ENCODE measurements at places on chromosomes 1 and 21.
A peak's percentile ranks its signal among the peaks of the same experiment; 100 is the strongest.

- DNase-seq, result no peak
Measured at GRCh38 chr21:36716387-36716786, 17.5 kb downstream of the SIM2 start.

DNA sequence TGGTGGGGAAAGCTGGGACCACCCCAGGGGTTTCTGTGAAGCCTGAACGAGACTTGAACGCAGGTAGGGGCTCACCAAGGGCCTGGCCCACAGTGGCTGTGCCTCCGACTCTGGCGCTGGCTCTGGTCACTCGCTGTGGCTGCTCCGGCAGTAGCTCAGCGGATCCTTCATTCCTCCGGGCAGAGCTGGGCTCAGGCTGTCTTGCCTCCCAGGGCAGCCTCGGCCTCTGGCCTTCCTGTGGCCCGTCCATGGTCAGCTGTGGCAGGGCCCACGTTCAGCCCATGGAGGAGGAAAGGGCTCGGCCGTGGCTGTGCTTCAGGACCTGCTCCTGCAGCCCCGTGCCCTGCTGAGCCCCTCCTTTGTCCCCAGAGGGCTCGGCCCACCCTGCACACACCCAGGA, 162.9 kb upstream of the C1orf174 start:
- no peak for DNase-seq

DNA sequence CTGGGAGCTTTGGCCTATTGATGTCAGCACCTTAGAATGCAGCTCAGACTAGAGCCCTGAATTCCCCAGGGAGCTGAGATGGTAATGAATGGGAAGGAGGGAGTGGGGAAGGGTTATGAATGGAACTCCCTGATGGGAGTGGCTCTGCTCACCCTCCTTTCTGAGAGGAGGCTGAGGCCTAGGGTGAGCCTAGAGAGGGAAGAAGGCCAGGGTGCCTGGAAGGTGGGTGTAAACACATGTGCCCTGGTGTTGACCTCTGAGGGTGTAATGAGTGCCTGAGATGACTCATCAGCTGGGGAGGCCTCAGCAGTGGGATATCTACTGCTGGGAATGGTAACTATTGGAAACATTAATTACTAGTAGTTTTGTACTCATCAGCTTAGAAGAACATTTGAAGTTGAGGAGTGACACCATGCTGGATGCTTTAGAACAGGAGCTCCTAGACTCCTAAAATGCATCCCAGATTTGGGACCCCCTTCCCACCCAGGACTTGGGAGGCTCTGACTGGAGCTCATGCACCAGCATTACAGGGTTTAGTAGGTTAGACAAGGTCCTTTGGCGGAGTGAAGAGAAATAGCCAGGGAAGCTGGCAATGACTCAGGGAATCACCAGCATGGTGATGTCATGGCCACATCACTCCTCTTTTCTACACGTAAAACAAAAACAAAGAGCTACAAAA, 16.0 kb upstream of the PIGV start:
- DNase-seq, result no peak

DNA sequence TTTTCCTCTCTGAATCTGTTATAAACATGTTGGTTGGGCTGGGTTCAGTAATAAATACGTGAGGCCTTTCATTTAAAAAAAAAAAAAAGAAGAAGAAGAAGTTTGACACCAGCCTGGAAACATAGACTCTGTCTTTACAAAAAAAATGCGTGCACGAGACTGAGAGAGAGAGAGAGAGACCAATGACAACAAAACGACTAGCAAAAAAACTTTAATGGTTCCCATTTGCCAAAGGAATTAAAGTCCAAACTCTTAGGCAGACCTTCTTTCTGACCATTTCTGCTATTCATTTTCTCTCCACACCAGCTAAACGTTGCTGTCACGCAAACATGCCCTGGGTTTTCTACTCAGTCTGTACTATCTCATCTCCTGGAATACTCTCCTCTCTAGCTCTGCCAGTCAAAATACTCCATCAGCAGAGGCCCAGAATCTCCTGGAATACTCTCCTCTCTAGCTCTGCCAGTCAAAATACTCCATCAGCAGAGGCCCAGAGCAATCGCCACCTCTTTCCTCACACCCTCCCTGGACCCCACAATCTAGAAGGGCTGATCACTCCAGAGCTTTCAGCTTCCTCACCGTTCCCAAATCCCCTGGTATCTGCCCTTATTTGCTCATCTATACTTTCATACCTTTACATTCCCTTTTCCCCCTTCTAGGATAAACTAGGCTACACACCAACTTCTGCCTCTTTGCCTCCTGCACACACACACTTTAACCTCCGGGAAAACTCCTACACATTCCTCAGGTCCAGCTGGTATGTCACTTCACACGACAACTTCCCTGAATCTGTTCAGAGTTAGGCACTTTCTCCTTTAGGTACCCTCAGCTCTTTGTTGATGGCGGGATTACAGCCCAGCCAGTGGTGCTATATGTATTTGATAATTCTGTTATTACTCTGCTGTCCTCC, 100.0 kb downstream of the CDC7 start:
- DNase-seq, result no peak

DNA sequence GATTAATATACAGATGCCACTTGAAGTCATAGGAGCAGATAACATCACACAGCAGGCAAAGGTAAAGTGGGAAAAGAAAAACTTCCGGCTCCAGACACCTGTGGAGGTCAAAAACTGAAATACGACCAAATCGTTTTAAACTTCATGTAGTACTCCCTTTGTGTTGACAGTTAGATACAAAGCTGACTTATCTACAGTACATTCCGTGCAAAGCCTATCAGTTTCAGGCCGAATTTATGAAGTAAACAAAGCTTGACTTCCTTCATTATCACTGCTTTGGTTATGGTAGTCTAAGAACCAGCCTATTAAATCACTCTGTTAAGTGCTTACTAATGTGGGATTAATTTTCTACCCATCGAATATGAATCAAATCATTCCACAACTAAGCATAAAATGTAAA, 156.3 kb downstream of the SMYD3 start:
- no peak for DNase-seq

DNA sequence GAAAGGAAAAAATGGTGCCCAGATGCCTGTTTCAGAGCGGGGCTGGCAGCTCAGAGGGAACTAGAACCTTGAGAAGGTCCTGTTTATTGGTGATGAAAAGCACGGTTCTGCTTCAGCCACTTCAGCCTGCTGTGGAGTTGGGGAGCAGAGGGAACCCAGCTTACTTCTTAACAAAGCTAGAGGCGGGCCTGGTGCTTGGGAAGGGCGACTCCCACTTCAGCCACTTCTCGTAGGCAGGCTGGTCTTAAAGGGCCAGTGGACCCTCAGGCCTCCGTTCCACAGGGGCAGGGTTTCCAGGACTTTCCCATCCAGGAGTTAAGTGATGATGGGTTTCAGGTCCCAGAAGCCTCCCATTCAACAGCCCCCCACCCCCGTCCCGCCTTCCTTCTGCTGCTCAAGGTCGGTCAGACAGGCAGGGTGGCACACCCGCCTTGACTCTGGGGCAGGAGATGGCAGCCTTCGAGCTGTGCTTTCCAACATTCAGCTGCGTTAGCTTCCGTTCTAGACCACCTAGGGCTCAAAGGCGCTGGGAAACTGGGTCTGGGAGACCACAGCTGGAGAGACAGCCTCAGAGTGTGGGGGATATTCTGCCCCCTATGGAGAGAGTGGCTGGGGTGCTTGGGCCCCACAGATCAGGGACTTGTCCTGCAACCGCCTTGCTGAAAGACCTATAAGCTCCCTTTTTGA, 3.4 kb downstream of the RUNX3 start:
- DNase-seq, result no peak

DNA sequence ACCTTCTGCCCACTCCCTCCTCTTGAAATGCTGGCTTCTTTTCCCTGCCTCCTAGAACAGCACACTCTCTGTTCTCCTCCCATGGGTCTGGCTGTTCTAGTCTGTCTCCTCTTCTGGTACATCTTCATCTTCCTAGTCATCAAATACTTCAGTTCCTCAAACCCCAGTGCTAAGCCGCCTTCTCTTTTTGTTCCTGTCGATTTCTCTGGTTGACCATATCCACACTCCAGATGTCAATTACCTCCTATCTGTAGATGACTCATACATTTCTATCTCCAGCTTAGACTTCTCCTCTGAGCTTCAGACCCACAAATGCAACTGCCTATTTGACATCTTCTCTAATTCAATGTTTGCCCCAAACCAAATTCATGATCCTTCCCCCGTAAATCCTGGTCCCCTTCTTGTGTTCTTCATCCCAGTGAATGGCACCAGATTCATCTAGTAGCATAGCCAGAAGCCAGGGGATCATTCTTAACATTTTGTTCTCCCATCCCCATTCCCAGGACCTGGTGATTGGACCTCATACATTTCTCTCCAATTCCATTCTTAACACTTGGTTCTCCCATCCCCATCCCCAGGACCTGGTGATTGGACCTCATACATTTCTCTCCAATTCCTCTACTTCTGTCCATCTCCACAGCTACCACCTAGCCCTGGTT, 35.9 kb downstream of the USP24 start:
- no peak for DNase-seq

- DNase-seq, result no peak
Measured at GRCh38 chr1:12100071-12100470, 37.0 kb downstream of the TNFRSF8 start.

DNA sequence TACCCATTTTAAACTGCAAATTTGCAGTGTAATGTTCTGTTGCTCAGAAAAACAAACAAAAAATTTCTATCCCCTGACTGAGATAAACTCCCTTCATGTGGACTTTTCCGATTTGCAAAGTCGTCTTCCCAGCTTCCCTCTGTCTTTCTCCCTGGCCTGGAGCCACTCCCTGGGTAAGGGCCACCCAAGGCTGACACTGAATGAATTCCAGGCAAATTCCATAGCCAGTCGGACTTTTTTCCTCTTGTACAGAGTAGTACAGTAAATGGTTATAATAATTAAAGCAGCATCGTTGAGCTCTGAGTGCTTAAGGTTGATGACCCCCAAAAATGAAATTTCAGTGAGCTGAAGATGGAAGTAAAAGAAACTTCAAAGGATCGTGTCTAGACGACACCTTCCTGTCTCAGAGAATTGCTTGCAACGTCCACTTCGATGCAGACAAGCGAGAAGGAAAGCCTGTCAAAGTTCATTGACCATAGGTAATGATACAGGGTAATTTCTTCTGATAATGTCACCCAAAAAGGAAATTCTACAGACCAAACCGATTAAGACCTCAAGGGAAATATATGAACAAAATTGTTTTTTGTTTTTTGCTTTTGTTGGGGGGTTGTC, 33.6 kb upstream of the LHX8 start:
- DNase-seq, result no peak

- DNase-seq, result no peak
Measured at GRCh38 chr1:95375174-95375573, 141.2 kb downstream of the RWDD3 start.

- DNase-seq, result no peak
Measured at GRCh38 chr1:54013393-54014008, 4.5 kb downstream of the LDLRAD1 start.

DNA sequence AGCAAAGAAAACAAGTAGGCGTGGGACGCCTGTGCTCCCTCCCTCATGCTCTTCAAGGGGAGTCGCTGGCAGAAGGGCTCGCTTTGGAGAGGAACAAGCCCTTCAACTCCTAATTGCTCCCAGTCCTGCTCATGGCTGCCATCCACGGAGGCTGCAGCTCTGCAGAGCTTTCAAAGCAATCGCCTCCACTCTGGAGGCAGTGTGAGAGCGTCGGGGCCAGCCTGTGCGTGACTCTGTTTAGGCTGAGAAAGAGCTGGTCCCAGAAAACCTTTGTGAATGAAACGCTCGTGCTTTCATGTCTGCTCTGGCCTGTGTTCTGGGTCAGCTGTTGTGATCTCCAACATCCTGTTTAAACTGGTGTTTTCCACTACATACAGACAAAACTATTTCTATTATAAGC, 23.9 kb upstream of the RUNX1 start:
- DNase-seq, result no peak

DNA sequence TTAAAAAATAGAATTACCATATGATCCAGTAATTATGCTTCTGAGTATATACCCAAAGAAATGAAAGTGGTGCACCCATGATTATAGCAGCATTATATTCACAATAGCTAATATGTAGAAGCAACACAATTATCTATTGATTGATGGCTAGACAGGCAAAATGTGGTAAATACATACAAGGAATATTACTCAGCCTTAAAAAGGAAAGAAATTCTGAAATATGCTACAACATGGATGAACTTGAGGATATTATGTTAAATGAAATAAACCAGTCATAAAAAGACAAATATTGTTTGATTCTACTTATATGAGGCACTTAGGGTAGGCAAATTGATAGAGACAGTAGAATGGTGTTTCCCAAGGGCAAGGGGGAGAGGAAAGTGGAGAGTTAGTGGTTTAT, 80.8 kb downstream of the MAP3K7CL start:
- DNase-seq, result no peak

DNA sequence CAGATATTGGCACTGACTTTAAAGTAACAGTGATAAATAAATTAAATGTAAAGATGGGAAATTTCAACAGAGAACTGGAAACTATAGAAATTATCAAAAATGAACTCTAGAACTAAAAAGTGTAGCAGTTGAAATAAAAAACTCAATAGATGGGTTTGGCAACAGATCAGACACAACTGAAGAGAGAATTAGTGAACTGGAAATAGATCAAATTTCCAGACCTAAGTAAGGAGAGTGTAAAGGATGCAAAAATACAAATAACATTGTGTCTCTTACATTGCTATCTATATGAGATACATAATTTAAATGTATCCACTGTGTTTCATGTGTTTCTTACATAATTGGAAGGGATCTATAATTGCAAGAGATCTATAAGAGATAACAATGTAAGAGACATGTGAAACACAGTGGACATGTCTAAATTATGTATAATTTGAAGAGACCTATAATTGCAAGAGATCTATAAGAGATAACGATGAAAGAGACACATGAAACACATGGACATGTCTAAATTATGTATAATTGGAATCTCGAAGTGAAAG, 32.1 kb upstream of the ZNF362 start:
- DNase-seq, result no peak

- no peak for DNase-seq
Measured at GRCh38 chr1:234529095-234529949, 50.3 kb upstream of the TARBP1 start.

GRCh38 chr1:92705446-92705845, 79.5 kb downstream of the EVI5 start:
- DNase-seq, result peak; percentile 1

- DNase-seq, result peak; percentile 53
Measured at GRCh38 chr1:236716160-236716559, 29.9 kb downstream of the ACTN2 start.

DNA sequence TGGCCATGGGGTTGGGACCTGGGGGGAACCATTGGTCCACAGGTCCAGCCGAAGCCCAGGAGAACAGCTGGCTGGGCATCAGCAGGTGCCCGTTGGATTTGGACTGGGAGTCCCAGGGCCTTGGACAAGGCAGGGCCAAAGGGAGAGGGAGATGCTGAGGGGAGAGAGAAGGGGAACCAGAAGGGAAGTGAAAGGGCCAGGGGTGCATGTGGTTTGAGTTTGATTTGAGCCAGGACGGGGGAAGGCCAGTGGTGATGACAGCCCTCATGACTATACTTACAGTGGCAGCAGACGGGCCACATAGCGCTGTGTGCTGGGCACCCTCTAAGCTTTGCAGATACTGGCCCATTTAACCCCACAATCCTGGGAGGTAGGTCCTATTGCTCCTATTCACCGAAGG, 18.8 kb downstream of the AGRN start:
- no peak for DNase-seq

- peak; percentile 18 for DNase-seq
Measured at GRCh38 chr1:35568975-35569395, 4.1 kb upstream of the TFAP2E start.

All from NCI-H524 (cell line).